ENCODE measurements at places on chromosomes 4 and X.

DNA sequence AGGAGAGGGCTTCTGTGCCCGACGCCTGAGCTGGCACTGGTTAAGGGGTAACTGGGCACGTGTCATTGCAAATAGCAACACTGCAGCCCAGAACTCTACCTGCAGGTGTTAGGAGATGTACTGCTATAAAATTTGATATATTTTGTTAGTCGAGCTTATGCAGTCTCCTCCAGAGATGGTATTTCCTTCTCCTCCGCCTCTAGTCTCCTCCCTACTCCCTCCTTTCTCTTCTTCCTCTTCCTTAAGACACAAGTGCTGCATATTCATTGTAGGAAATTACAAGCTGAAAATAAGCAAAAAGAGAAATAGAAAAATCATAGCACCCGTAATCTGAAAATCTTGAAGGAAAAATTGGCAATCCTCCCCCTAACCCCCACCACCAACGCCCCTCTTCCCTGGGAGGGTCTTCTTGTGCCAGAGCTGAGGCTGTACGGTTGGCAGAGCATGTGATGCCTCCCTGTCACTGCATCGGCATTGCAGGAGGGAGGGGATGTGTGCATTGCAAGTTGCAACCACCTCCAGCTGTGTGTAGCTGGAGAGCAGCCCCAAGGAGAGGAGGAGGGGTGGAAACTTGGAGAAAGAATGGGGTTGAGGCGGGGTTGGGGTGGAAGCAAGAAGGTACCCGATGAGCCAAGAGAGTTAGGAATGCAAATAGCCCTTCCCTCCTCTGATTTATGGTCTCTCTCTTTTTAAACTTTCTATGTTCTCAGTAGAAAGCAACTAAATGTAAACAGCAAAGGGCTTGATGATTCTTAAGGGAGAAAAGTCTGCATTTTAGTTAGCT lies 48.3 kb upstream of the MND1 start:
- no peak for DNase-seq

DNA sequence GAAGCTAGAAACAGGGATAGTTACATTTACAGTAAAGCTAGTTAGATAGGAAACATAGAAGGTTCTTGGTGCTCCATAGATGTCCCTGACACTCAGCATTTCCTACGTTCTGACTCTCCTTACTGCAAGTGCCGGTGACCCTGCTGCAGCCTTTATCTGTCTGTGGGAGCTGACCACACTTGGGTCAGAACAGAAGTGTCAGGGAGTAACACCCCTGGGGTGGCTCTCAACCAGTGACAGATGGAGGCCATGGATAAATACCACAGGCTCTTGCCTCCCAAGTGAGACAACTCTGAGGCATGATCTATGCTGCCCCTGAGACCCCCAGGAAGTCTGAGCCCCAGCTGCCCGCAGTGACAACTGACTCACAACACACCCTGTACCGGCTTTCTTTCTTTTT lies 69.8 kb downstream of the ANXA3 start:
- no peak for DNase-seq

GRCh38 chr4:40305328-40306170 lies 29.6 kb upstream of the CHRNA9 start:
- DNase-seq, result no peak

DNA sequence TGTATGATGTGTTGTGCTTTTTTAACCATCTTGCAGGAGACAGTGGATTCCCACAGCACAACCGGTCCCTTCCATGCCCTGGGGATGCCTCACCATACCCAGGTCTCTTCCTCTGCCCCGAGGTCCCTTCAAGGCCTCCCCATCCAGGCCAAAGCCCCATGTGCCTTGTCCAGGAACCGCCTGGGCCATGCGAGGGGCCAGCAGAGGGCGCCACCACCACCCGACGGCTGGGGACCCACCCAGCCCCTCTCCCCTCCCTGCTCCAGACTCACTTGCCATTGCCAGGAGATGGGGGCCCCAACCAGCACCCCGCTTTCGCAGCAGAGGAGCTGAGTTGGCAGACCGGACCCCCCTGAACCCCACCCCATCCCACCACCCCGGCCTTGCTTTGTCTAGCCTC lies 485.5 kb downstream of the TRAM1L1 start:
- DNase-seq, result no peak

DNA sequence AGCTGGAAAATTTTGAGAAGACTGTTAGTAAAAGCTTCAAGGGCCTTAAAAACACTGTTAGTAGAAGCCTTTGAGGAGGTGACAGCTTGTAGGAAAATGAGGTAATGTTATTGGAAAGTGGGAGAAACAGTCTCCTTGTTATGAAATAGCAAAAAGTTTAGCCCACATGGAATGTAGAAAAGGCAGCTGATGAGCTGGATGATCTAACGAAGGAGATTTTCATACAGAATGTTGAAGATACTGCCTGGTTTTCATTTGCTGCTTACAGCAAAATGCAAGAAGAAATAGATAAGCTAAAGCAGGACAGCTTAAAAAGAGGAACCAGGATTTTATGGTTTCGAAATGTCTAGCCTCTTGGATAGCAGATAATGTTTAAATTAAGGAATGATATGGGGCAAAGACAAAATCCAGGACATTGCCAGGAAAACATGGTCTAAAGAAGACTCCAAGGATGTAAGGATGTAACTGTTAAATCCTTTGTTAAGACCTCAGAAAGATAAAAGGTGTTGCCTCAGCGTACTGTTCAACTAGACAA lies 10.2 kb upstream of the STBD1 start:
- DNase-seq, result no peak

GRCh38 chr4:46933686-46934085 lies 24.6 kb upstream of the COX7B2 start:
- no peak for DNase-seq

DNA sequence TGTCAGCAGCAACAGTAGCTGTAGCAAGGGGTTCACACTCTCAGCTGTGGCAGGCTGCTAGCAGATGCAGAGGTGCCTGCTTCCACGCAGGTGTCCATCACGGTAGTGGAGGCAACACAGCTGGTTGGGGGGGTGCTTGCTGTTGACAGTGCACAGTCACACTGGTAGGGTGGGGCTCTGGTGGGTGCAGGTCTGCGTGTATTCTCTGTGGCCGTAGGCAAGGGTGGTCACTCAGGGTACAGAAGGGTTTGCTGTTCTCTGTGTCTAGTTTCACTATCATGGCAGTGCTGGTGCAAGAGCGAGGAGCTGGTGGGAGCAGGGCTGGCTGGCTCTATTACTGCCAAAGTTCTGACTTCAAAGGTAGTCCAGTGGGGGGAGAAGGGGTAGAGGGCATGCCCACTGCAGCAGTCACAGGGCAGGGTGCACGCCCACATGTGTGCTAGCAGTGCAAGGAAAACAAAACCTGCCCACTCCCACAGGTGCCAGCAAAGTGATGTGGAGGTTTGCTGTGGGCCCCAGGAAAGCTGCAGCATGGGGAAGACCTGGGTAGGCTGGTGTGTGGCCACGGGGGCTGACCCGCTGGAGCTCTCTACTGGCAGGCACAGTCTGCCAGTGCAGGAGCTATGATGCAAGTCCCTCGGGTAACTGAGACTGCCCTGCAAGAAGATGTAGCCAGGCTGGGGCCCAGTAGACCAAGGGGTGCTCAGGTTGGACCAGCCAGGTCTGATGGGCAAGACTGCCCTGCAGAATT lies 21.6 kb upstream of the WDR17 start:
- DNase-seq, result no peak

- DNase-seq, result no peak
Observed at GRCh38 chr4:95835672-95836071, 4.2 kb upstream of the PDHA2 start.

GRCh38 chr4:138235419-138235952 lies 6.7 kb downstream of the SLC7A11 start:
- DNase-seq, result no peak

DNA sequence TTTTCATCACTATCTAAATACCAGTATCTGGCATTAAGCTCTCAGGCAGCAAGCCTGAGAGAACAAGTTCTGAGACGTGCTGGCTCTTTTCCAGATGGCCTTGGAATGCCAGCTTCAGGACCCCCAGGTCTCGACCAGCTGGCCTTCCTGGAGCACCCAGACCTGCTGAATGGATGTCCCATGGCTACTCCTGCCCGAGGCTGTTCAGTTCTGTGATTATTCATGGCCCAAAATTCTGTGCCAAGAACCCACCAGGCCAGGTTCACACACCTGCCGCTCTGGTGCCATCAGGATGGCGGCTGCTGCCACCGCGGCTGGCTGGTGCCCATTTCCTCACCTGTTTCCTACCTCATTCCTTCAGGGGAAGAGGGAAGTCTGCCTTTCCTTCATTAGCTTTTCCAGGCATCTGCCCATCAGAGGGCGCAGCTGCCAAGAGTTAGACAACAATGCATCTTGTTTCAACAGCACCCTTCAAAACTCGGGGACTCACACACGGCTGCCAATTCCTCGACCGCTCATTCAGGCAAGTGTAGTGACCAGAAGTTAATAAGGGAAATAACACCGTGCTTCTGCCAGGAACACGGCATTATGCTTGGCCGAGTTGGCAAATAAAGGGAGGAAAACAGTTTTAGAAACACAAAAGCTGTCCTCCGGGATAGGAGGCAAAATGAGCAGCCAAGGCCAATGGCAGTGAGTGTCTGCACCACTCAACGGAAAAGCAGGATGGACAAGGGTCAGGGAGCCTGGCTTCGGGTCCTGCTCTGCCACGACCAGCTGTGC lies 173.8 kb downstream of the NSUN7 start:
- DNase-seq, result no peak

DNA sequence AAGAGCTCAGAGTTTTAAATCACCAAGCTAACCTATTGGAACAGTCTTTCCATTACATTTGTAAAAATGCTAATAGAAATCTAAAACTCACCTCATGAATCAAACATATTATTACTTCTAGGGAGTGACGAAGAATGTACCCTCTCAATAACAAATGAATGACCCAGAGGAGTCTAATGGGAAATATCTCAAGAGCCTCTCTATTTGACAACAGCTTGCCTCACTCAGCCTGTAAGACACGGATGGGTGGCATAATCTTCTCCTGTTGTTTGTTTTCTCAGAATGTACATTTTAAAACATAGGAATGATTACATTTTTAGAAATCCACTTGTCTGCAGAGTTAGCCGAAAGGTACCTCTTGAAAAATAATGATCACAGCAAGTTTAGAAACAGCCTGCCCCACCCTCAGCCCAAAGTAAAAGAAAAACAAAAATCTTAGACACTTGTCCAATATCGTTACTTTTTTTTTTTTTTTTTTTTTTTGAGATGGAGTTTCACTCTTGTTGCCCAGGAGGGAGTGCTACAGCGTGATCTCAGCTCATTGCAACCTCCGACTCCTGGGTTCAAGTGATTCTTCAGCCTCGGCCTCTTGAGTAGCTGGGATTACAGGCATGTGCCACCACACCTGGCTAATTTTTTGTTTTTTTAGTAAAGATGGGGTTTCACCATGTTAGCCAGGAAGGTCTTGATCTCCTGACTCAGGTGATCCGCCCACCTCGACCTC lies 183.6 kb upstream of the FTHL17 start:
- DNase-seq, result no peak

DNA sequence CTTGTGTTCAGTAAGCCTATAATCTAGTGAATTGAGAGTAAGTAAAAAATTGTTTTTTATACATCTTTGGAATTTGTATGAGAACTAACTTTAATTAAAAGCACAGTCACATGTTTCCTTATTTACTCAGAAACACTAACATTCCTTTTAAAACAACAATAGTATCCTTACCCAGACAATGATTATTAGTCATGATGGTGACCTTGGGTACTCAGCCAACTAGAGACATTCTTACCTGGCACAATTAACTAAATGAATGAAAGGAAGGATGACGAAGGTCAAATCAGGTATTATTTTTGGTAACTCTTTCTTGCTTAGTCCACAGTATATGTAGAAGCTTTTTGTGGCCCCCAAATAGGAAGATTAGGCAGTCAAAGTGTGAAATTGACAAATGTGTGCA lies 901.0 kb downstream of the FAT4 start:
- no peak for DNase-seq

DNA sequence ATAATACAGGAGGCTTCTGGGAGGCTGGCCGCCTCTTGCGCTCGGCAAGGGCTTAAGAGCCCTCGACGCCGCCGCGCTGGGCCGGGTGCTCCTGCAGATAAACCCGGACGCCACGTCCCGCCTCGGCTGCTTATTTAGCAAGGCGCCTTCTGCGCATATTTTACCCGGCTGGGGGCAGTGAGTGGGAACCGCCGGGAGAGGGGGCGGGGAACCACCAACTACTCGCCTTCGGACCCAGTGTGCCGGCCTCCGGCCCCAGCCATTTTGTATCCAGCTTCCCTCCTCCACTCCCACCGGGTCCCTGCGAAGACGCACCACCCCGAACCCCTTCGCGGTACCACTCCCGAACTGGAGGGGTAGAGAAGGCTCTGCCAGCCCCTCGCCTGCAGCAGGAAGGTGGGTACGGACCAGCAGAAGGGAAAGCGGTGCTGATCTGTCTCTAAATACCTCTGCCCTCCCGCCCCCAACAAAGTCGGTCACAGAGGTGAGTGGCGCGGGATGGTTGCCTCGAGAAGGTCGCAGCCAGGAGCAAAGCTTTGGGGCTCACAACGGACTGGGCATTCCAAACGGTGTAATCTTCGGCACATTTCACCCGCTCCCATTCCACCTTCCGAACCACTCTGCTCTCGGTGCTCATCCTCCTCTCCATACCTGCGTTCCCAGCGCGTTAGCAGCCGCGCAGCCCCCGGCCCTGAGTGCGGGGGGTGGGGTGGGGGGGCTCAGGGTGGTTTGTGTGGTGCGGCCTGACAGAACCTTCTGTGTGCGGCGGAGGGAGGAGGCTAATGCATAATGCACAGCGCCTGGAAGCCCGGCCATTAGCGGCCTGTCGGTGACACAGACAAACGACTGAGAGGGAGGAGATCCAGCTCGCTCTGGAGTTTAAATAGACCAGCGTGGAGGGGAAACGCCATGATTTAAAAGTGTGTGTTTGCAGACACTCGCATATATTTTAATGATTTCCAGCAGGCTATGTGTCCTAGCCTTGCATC lies 4.9 kb upstream of the BCOR start:
- no peak for DNase-seq

DNA sequence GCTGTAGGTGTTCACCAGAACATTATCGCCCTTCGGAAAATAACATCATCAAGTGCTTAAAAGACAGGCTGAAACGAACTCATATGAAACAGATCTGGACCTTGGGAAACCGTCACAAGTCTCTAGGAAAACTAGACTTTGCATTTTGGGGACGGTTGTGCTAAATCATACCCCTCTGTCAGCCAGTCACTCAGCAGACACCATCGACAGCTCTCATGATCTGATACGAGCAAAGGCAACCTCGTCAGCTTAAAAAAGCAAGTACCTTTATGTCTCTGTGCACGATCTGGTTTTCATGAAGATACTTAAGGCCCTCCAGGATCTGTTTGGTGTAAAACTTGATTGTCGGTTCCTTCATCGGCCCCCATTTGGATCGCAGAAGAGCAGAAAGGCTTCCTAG lies 48.4 kb downstream of the PDHA1 start:
- no peak for DNase-seq

GRCh38 chrX:54116391-54116790 lies 66.7 kb downstream of the FAM120C start:
- no peak for DNase-seq

DNA sequence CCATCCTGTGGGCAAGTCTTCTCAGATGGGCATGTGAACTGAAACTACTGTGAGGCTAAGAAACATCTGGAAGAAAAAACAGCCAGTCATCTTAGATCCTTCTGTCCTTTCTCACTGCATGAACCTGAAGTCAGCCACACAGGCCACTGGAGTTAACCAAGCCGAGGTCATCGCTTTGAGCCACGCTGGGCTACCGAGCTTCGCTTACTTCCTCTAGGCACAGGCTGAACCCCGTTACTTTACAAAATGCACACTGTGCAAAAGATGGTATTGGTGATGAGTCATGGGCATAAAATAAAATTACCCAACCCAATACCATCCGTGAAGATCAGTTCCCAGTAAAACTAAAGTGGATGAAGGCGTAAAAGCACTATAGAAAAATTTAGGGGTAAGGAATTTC lies 86.2 kb downstream of the MTMR1 start:
- no peak for DNase-seq

All from stimulated activated CD8-positive, alpha-beta memory T cell treated with anti-CD3 and anti-CD28 coated beads, Interleukin-7, amount 100 ng/mL, for 24 hours (primary cell).